ENCODE measurements at places on chromosomes 1 and 21.

DNA sequence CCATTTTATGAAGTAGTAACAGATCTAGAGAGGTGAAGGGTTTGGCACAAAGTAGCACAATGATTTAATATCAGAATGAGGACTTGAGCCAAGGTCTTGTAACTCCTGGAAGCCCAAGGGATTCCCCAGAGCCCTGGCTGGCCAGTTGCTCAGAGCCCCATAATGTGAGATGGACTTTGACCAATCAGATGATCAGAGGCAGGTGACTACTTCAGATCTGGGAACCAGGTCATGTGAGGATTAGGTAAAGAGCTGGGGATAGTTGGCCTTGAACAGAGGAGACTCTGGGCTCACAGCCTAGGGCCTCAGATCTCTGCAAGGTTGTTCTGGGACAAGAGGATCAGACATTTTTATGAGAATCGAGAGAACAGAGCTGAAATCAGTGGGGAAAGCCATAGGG lies 18.9 kb downstream of the SHISAL2A start:
- DNase-seq = no peak

DNA sequence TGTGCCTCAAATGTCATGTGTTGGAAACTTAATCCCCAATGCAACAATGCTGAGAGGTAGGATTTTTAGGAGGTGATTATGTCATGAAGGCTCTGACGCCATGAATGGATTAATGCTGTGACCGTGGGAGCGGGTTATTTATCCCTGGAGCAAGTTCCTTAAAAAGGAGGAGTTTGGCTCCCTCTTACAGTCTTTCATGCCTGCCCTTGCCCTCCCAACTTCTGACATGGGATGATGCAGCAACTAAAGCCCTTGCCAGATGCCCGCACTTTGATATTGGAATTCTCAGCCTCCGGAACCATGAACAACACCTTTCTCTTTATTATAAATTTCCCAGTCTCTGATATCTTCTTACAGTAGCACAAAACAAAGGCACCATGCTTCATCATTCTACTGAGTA lies 685.3 kb upstream of the CHRM3 start:
- DNase-seq = no peak

- no peak for DNase-seq
These were observed 385.2 kb downstream of the DUSP10 start for GRCh38 chr1:221356693-221357092.

GRCh38 chr1:11978301-11978700 lies 1.9 kb upstream of the MFN2 start:
- DNase-seq = no peak

- no peak for DNase-seq
These were observed 4.2 kb upstream of the ADORA3 start for GRCh38 chr1:111507411-111508201.
